Left ventricle myocardium inferior (tissue), 1 donor: ENCODE measurements at places on chromosomes 2 and 18. TPM values are rescaled to one million over a fixed set of nuclear protein-coding genes. Genes with fewer than 3 reads are reported as not detected.

- H3K27ac ChIP-seq, result no peak overlapping the region
- H3K27me3 ChIP-seq, result no peaks in the 10 kb centered on the region
- peaks cover 21% of the 10 kb centered on the region for H3K4me1 ChIP-seq
- H3K36me3 ChIP-seq, result no peaks in the 10 kb centered on the region
Measured at GRCh38 chr2:62300925-62301324, 105.0 kb downstream of the B3GNT2 start.

Gene SEMA4F
- 2.9 TPM for total RNA-seq

DNA sequence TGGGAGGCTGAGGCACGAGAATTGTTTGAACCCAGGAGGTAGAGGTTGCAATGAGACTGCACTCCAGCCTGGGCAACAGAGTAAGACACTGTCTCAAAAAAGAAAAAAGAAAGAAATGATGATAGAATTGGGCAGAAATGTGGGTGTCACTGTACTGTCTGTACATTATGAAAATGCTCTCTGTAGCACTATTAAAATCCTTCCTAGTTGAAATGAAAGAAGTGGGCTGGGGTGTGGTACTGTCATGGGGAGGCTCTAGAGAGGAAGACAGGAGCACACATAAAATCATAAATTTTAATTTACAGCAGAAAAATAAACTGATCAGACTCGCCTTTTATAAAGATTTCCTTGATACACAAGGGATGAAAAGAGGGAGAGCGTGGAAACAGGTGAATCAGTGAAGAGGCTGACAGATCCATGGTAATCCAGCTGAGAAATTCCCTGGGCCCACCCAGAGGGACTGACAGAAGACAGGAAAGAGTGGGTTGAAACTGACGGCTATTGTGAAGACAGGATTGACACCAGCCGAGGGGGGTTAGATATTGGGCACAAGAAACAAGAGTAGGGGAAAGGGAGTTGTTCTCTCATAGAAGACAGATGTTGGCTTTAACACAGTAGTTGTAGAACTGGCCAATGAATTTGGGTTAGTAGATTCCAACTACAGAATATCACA, 96.4 kb upstream of the ATL2 start:
- no peak for DNase-seq
- no peak overlapping the region for H3K27ac ChIP-seq
- H3K36me3 ChIP-seq, result no peaks in the 10 kb centered on the region
- no peak overlapping the region for H3K4me3 ChIP-seq
- no peaks in the 10 kb centered on the region for H3K27me3 ChIP-seq
- H3K4me1 ChIP-seq, result no peaks in the 10 kb centered on the region

DNA sequence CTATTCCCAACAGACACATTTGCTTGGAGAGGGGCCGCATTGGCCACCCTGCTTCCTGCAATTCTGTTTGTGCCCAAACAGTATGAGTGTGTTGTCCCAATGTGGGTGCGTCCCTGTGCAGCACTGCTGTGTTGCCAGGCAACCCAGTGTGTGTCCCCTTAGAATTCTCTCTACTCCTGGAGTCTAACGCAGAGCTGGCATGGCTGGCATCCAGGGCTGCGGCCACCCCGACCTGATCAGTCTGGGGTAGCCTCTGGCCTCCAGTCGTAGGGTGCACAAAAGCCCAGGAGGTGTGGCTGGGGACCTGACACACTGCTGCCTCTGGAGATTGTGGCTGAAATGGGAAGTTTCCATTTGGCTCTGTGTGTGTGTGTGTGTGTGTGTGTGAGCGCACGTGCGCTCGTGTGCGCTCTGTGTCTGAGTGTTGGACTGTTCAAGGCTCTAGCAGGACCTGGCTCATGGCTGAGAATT, 48.0 kb downstream of the TEX44 start:
- peak overlapping the region; percentile 99 for H3K27ac ChIP-seq
- H3K27me3 ChIP-seq, result no peaks in the 10 kb centered on the region
- DNase-seq, result peak; percentile 51

DNA sequence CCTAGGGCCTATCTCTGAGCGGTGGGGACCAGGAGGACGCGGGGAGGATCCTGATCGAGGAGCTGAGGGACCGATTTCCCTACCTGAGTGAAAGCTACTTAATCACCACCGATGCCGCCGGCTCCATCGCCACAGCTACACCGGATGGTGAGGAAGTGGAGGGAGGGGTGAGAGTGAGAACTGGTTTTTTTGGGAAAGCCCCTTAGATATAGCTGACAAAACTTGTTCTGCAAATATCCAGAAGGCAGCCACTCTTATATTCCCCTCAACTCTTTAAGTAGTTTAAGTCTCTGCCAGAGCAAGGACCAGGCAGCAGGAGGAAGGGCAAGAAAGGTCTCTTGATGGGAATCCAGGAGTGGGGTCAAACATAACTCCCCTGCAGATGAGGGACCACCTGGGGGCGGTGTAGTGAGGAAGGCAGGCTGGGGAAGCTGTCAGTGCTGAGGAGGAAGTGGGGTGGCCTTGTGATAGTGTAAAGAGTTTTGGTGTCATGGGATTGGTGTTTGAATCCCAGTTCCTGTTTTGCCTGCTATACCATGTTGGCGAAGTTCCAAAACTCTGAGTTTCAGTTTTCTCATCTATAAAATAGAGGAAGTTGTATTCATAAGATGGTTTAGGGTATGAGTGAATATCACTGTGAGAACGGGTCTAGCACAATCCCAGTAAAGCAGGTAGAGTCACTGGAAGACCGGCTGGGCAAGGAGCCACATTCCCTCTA, 3.4 kb downstream of the NAGK start:
- peak; percentile 23 for DNase-seq
- H3K27ac ChIP-seq, result no peak overlapping the region
- peaks cover 43% of the 10 kb centered on the region for H3K36me3 ChIP-seq
- no peak overlapping the region for H3K4me3 ChIP-seq
- H3K27me3 ChIP-seq, result no peaks in the 10 kb centered on the region
- peaks cover 56% of the 10 kb centered on the region for H3K4me1 ChIP-seq

- no peak overlapping the region for H3K4me3 ChIP-seq
- H3K27ac ChIP-seq, result no peak overlapping the region
- no peak for DNase-seq
- no peaks in the 10 kb centered on the region for H3K4me1 ChIP-seq
- H3K36me3 ChIP-seq, result peaks cover 80% of the 10 kb centered on the region
Measured at GRCh38 chr2:241072553-241073165, 29.4 kb downstream of the MTERF4 start.

DNA sequence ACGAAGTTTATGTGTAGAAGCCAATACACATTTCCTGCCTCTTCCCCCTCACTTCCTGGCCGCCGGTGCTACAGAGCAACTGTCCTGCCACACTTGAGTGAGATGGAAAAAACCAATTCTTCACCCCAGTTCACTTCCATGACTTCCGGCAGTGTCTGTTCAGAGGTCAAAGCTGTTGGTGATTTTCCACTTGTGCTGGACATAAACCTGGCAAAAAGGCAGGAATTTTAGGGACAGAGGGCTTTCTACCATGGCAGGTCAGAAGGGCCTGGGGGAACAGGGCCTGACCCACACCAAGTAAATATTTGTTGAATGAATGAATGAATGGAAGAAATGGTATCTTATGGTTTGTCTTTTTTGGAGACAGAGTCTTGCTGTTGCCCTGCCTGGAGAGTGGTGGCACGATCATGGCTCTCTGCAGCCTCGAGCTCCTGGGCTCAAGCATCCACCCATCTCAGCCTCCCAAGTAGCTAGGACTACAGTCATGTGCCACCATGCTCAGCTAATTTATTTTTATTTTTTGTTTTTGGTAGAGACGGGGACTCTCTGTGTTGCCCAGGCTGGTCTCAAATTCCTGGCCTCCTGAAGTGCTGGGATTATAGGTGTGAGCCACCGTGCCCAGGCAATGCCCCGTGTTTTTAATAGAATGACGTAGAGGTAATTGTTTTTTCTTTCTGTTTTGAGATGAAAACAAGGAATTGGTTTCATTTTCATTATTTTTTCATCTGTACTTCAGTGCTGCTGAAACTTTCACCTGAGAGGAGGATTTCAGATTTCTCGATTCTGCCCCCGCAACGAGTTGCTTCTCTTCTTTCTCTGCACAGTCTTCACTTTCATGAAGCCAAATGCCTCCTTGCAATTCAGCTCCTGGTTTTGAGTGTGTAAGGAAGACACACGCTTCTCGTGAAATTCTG, 48.0 kb upstream of the LPIN2 start:
- no peak for DNase-seq
- H3K27me3 ChIP-seq, result no peaks in the 10 kb centered on the region
- peak overlapping the region; percentile 2 for H3K27ac ChIP-seq
- no peak overlapping the region for H3K4me3 ChIP-seq
- no peaks in the 10 kb centered on the region for H3K36me3 ChIP-seq

DNA sequence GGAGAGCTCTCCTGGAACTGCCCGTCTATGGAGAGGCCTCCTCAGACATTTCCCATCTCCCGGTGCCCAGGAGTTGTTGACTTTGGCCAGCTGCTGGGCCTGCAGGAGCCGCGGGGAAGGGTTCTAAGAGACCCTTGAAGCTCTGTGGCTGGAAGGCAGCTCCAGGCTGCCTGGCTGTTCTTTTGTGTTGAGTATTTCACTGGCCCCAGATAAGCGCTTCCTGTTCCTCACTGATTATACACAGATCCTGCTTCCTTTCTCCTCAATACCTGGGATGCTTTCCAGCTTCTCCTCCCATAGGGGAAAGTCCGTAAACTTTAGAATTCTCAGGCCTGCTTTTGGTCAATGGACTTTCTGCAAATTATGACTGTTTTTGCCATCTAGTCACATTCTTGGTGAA, 57.8 kb downstream of the TGOLN2 start:
- DNase-seq, result no peak
- H3K27ac ChIP-seq, result peak overlapping the region; percentile 89
- H3K27me3 ChIP-seq, result no peaks in the 10 kb centered on the region
- H3K36me3 ChIP-seq, result no peaks in the 10 kb centered on the region

Gene ARHGAP28
- total RNA-seq, result 1.5 TPM

GRCh38 chr18:35387152-35387571, 10.0 kb upstream of the ZNF396 start:
- H3K36me3 ChIP-seq, result no peaks in the 10 kb centered on the region
- no peak overlapping the region for H3K27ac ChIP-seq
- H3K4me3 ChIP-seq, result no peak overlapping the region
- no peak for DNase-seq

Gene AMMECR1L
- total RNA-seq, result 9.7 TPM

- H3K4me3 ChIP-seq, result no peak overlapping the region
- H3K4me1 ChIP-seq, result no peaks in the 10 kb centered on the region
- no peak for DNase-seq
- H3K27me3 ChIP-seq, result peaks cover 23% of the 10 kb centered on the region
- no peak overlapping the region for H3K27ac ChIP-seq
- no peaks in the 10 kb centered on the region for H3K36me3 ChIP-seq
Measured at GRCh38 chr2:149315461-149315860, 14.9 kb upstream of the LYPD6 start.

Gene MARCHF4
- 0.08 TPM for total RNA-seq

Gene SERPINB12
- total RNA-seq, result not detected

DNA sequence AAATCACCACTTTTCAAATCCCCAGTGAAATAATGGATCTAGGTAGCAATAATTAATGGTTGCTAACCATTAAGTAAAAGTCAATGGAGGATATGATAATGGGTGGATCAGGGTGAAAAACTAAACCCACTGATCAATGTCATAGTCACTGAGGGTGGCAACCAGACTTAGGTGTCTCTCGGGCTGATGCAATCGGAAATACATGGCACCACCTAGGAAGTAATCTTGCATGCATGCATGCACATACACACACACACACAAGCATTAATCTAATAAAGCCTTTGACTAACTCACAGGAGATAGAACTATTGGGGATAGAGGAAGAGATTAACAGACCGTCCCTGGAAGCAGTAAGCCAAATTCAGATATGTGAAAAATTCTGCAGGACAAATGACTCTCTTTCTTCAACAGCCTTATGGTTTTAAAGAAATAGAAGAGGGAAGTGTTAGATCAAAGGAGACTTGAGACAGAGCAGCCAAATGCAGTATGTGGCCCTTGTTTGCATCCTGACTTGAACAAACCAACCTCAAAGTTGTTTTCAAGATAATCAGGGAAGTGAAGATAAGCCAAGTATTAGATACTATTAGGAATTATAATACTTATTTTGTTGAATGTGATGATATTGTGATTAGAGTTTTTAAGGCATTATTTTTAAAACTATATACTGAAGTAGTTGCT, 186.0 kb upstream of the RMP24 start:
- no peak for DNase-seq
- no peaks in the 10 kb centered on the region for H3K4me1 ChIP-seq
- H3K27me3 ChIP-seq, result peaks cover 11% of the 10 kb centered on the region
- no peaks in the 10 kb centered on the region for H3K36me3 ChIP-seq
- H3K4me3 ChIP-seq, result no peak overlapping the region
- H3K27ac ChIP-seq, result no peak overlapping the region

GRCh38 chr2:1632510-1632909, 111.8 kb downstream of the PXDN start:
- H3K27ac ChIP-seq, result no peak overlapping the region
- H3K4me3 ChIP-seq, result no peak overlapping the region
- H3K27me3 ChIP-seq, result peaks cover 14% of the 10 kb centered on the region
- H3K36me3 ChIP-seq, result peaks cover 64% of the 10 kb centered on the region

- no peak for DNase-seq
- peaks cover 91% of the 10 kb centered on the region for H3K4me1 ChIP-seq
- peak overlapping the region; percentile 85 for H3K4me3 ChIP-seq
- H3K36me3 ChIP-seq, result no peaks in the 10 kb centered on the region
- H3K27me3 ChIP-seq, result no peaks in the 10 kb centered on the region
Measured at GRCh38 chr2:207161247-207162123, 4.3 kb downstream of the KLF7 start.

DNA sequence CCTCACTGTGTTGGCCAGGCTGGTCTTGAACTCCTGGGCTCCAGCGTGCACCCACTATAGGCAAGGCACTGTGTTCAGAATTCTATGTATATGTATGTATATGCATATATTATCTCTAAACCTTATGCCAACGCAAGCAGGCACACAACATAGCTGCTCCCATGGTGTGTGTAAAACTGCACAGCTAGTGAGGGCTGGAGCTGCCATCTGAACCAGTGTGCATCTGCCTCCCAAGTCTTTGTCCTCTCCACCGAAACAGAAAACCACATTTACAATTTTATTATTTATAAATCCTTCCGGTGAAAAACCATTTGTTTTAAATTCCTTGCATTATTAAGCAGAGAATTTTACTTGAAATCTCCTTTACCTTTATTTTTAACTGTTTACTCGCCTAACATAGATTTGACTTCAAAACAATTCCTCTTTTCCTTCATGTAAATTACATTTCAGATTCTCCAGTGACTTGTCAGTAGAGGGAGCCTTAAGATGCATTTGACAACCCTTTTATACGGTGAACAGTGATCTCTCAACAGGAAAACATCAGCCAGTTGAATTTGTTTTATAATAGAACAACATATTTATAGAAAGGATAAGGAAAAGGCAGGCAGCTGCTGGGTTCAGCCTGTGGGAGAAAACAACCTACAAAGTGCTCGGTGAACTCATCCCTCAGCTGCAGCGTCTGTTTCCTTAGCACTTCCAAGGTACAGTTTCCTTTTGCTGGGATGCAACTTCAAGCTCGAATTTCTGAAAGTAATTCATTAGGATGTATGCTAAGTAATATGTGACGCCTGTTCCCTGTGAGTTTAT, 101.2 kb downstream of the MYT1L start:
- no peak overlapping the region for H3K27ac ChIP-seq
- H3K27me3 ChIP-seq, result peaks cover 13% of the 10 kb centered on the region
- no peak overlapping the region for H3K4me3 ChIP-seq
- H3K4me1 ChIP-seq, result no peaks in the 10 kb centered on the region
- no peak for DNase-seq
